ENCODE measurements at places on chromosomes 11 and 22.

- no peak for DNase-seq
Measured at GRCh38 chr11:78426845-78427244, 9.2 kb upstream of the GAB2 start.

- no peak for DNase-seq
Measured at GRCh38 chr11:59151761-59152160, 9.1 kb downstream of the FAM111A start.

GRCh38 chr11:131486937-131487635 is 116.7 kb downstream of the NTM start:
- no peak for DNase-seq

DNA sequence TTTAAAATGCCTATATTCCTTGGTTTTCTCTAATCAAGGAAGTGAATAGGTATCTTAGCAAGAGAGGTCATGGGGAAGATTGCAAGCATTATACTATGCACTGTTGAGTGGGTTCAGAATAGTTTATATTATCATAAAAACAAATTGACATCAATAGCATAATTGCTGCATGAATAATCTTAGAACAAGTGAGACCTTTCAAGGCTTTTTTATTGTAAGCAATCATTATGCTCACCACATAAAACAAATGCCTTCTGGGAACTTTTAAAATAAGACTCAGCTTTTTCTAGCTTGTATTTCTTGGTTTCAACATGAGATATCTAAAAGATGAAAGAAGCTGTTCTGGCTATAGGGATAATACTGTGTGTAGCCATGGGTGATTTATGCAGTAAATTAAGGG is 135.6 kb upstream of the ZC3H12C start:
- no peak for DNase-seq

GRCh38 chr11:126391970-126392632 is 36.6 kb downstream of the ST3GAL4 start:
- DNase-seq: no peak

- DNase-seq: no peak
Measured at GRCh38 chr11:86891036-86891435, 64.2 kb downstream of the FZD4 start.

GRCh38 chr22:49322231-49322630 is 505.4 kb downstream of the BRD1 start:
- no peak for DNase-seq

- DNase-seq: no peak
Measured at GRCh38 chr11:122627745-122628144, 27.8 kb upstream of the UBASH3B start.

- no peak for DNase-seq
Measured at GRCh38 chr22:45866126-45866645, 110.8 kb downstream of the WNT7B start.

GRCh38 chr22:48902001-48902869 is 925.4 kb downstream of the BRD1 start:
- no peak for DNase-seq

- DNase-seq: no peak
Measured at GRCh38 chr11:122744357-122744756, 88.8 kb downstream of the UBASH3B start.

GRCh38 chr11:33307984-33308383 is 50.8 kb downstream of the HIPK3 start:
- no peak for DNase-seq

- DNase-seq: no peak
Measured at GRCh38 chr11:82720267-82721065, 13.2 kb downstream of the FAM181B start.

- no peak for DNase-seq
Measured at GRCh38 chr22:24162436-24162835, 18.9 kb upstream of the SUSD2 start.

DNA sequence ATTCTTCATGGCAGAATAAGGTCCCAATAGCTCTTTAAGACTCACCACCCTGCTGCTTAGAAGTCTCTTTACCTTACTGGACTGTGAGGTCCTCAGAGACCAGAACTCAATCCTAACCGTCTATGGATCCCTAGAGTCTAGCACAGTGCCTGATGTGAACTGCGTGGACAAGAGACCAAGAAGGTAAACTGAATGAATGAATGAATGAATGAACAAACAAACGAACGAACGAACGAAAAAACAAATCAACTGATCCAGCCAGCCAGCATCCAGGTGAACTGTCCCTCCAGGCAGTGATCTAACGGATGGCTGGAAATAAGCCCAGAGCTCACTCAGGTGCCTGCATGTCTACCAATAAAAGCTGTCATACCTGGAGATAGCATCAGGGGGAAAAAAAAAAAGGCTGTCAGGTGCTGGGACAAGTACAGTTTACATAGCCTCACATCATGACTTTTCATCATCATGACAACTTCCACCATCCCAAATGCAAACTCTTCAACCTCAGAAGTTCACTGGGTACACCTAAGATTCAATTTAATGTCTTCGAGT is 59.8 kb downstream of the PACSIN2 start:
- DNase-seq: no peak

DNA sequence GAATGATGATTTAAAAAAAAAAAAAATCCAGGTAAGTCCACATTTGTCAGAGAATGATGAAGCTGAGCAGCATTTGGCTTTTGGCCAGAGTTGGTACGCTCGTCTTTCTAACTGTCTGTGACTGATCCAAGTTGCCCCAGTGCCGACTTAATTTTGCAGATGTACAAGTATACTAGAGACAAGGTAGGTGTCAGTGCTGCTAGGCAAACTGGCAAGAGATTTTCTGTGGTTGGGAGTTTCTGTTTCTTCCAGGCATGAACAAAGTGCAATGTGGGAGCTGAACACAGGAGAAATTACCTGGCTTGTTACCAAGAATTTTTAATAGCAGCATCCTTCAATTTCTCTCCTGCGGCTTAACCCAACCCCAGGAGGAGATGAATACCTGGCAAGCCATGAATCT is 307.7 kb downstream of the BUD13 start:
- DNase-seq: no peak

- DNase-seq: no peak
Measured at GRCh38 chr22:46251816-46252380, 1.8 kb upstream of the CDPF1 start.

GRCh38 chr22:48835364-48835763 is 992.3 kb downstream of the BRD1 start:
- DNase-seq: no peak

GRCh38 chr11:112886434-112887370 is 74.5 kb upstream of the NCAM1 start:
- DNase-seq: no peak

DNA sequence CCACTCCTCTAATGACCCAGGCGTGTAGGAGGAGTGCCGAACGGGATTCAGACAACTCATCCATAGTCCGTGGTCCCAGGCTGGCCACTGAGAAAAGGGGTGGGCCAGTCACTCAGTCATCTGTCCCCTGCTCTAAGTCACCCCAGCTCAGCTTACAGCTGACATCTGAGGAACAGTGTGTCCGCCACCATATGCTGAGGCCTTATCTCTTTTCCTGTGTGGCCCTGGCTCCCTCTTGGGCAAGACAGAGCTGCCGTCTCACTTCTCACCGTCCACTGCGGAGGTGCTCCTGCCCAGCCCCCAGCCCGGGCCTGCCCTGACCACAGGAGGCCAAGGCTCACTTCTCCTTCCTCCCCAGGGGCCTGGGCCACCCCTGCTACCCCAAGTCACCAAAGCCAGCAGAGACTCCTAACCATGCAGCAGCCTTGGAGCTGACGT is 6.8 kb downstream of the CCDC86 start:
- DNase-seq: no peak

DNA sequence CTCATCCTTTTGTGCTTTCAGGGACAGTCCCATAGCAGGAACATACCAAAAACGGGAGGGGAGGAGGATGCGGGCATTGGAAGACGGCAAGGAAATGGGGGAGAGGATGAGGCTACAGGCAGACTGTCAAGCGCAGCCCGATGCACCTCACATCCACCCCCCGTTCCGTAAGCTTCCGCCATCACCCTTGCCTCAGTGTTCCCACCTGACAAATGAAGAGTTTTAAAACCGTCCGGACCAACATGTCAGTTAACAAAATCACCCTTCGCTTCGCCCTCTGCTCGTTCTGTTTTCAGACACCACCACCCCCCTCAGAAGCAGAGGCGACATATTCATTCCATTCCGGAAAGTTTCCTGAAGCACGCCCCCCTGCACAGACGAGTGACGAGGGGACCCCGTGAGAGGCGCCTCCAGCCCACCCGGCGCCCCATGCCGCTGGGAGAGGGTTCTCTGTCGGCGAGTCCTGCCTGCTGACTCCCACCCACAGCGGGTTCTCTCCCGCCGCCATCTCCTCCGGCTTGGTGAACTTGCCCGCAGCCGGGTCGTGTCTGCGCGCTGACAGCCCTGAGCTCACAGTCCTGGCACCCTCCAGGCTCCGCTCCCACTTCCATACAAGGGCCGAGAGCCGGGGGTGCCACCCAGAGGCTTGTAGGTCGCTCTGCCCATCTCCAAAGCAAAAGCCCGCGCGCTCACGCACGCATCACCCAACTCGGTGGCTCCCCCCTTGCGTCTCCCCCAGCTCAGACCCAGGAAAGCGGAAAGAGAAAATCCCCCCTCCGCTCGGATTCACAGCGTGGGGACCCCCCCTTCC is 1.5 kb downstream of the IGSF9B start:
- DNase-seq: peak; percentile 60

GRCh38 chr11:60937144-60937527 is 12.9 kb downstream of the TMEM132A start:
- no peak for DNase-seq

DNA sequence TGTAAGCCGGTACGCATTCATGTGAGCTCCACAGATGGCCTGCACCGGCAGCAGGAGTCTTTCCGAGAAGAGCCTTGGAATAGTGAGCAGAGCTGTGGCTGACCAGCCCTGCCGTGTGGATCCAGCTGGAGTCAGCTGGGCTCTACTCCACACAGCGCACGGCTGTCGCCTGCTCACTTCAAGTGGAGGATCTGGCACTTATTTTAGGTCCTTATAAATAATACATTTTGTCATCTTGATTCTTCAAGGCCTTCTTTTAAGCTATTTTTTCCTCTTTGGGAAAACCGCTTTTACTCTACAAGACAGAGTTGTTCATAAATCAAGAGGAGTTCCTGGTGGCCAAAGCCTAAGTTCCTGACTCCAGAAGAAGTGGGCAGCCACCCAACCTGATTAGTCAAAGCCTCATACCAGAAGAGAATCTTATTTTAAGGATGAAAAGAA is 93.8 kb downstream of the KCNC1 start:
- DNase-seq: no peak

- no peak for DNase-seq
Measured at GRCh38 chr11:29627541-29627940, 389.3 kb downstream of the KCNA4 start.

- DNase-seq: no peak
Measured at GRCh38 chr11:1672613-1673350, 24.2 kb upstream of the KRTAP5-6 start.

GRCh38 chr11:57458060-57458409 is 2.3 kb upstream of the RTN4RL2 start:
- DNase-seq: no peak

GRCh38 chr11:23875176-23875850 is 621.5 kb upstream of the LUZP2 start:
- DNase-seq: no peak

GRCh38 chr11:112200252-112200651 is 24.9 kb downstream of the BCO2 start:
- DNase-seq: no peak

DNA sequence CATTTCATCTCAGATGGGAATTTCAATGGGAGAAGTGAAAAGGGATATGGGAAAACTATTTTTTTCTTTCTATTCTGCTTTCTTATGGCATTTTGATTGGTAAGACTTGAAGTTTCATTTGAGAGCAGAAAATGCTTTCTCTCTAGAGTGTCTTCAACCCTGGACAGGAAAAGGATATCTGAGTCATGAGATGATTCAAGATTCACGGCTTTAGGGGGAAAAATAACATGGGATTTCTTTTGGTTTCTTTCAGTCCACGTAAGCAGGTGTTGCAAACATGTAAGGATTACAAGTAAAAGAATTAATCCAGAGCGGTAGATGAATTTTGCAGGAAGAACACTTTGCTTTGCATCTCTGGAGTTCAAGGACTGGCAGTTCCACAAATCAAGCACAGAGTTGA is 1001.0 kb upstream of the TENM4 start:
- no peak for DNase-seq

GRCh38 chr11:123493349-123494063 is 63.4 kb downstream of the GRAMD1B start:
- no peak for DNase-seq

DNA sequence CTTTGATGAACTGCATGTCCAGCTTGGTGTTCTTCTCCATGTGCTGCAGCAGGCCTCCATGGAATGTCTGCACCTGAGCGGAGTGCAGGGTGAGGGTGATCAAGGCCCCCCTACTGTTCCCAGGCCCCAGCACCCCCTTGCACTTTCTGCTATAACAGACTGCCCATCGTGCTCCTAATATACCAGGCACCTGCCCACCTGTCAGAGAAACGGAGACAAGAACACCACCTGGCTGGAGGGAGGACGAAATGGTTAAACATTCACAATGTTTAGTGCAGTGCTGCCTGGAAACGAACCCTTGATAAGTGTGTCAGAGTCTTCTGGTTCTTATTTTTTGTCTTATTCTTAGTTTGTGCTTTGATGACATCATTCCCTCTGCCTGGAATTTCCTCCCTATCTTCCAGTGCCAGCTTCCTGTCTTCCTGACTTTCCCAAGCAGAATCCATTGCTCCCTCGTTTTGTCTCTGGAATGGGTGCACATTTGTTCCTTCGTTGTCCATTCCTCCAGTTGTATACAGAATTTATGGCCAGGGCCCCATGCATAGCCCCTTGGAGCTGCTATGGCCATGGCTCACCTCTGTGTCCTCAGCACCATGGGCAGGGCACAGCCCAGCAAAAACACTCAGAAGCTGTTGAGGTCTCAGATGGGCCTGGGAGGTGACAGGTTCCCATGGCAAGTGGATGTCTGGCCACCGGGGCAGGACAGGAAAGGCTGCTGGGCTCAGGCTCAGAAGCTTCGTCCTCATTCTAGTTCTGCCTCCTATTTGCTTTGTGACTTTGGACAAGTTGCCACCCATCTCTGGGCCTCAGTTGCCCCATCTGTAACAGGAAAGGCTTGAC is 11.9 kb downstream of the BAIAP2L2 start:
- DNase-seq: no peak

DNA sequence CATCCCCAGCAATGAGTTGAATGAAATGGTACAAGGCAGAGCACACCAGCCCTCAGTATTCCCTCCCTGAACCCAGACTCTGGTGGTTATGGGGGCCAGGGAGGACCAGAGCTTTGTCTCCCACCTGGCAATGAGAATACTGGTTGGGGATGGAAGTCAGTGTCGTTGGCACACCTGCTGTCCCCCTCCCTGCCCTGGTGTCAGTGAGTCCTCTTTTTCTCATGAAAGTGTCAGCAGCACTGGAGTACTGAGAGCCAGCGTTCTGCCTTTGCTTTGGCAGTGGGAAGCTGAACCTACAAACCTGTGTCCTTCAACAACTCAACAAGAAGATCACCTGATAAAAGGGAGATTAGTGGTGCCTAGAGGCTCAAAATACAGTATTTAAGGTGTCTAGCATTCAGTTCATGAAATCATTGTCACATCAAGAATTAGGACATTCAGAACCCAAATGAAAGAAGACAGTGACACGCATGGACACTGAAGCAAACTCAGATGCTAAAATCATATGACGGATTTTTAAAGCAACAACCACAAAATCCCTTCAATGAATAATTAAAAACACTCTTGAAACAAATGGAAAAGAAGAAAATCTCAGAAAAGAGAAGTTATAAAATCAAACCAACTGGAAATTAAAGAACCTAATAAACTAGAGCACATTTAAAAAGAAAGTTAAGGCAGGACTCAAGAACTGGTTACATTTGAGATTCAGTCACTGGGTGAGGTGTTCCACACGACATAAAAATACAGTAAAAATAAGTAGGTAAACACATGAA is 77.5 kb upstream of the VPREB1 start:
- DNase-seq: no peak
